ENCODE measurements at places on chromosomes 12 and 14.

DNA sequence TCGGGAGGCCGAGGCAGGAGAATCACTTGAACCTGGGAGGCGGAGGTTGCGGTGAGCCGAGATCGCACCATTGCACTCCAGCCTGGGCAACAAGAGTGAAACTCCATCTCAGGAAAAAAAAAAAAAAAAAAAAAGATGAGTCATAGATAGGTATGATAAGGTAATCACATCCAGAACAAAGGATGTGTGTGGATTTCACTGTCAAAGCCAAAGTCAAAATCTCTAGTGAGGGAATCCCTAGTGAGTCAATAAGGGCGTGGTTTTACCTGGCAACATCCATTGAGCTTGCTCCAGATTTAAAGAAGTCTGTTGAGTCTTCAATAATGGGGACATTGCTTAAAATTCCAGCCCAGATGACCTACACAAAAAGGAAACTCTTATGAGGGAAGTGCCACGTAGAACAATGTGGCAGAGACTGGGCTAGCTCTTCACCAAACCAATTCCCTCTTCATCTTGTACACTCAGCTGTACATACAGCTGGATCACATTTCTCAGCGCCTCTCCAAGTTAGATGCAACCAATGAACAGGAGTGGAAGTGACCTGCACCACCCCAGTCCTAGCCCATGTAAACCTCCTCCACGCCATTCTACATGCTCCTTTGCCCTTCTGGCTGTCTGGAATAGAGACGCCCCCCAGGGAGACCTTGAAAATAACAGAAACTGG is 23.4 kb downstream of the ALDH1L2 start:
- no peak for ATAC-seq

DNA sequence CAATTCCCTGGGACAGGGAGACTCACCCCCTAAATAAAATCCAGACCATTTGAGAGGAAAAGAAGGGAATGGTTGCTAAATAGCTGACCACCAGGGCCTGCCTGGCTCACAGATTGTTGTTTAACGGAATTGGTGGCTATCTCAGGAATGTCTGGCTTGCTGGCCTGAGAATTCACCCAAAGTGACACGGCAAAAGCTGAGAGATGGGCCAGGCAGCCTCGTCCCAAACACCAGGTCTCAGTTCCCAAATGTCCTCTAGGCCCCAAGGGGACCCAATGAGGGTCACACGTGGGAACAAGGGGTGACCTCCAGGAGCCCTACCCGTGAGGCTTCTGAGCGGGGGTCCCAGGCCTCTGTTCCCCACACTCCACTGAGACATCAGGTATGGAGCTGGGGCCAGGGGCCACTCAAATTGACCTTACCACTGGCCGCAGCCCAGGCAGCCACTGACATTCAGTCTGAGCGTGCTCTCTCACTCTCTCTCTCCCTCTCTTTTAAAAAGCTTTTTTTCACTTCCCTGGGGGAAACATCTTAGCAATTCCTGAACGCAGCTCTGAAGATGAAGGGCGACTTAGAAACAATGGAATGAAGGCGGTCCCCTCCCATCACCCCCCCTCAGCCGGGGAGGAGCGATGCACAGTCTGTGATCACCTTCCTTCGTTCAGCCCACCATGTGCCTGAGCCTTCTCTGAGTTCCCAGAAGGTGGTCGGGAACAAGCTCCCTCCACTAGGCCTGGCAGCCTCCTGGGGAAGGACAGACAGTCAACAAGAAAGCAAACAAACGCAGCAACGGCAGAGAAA is 131.2 kb downstream of the SCARB1 start:
- ATAC-seq, result no peak

DNA sequence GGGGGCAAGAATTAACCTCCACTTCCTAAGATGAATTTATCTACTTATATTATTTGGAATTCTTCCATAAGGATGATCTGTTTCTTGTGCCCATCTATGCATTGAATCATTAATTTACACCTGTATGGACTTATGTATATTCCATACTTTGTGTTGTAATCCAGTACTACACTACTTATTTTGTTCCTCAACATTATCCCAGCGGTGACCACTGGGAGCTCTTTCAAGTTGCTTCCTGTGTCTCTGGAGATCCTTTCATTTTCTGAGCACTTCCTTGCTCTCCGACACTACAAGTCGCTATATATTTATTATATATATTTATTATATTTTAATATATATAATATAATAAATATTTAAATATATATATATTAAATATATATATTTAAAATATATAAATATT is 54.9 kb upstream of the SCN8A start:
- ATAC-seq, result no peak

- no peak for ATAC-seq
These were observed 14.6 kb upstream of the NUDT14 start for GRCh38 chr14:105195522-105196264.

GRCh38 chr12:15168026-15168678 is 53.1 kb downstream of the RERG start:
- no peak for ATAC-seq

DNA sequence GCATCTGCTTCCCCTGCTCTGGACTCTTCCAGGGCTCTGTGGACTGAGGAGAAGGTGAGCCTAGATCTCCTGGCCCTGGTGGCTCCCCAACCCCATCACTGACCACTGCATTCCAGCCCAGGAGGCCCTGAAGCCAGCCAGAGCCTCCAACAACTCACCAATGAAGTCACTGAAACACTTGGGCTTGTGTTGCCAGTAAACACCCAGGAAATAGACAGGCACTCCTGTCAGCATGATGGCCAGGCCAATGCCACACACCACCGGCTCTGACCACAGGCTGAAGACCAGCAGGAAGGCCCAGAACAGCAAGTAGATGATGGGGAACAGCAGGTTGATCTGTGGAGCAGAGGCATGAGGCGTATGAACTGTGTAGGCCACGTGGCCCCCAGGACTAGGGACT is 8.8 kb upstream of the CEBPE start:
- no peak for ATAC-seq

GRCh38 chr12:101002696-101003419 is 207.2 kb downstream of the SLC5A8 start:
- no peak for ATAC-seq

DNA sequence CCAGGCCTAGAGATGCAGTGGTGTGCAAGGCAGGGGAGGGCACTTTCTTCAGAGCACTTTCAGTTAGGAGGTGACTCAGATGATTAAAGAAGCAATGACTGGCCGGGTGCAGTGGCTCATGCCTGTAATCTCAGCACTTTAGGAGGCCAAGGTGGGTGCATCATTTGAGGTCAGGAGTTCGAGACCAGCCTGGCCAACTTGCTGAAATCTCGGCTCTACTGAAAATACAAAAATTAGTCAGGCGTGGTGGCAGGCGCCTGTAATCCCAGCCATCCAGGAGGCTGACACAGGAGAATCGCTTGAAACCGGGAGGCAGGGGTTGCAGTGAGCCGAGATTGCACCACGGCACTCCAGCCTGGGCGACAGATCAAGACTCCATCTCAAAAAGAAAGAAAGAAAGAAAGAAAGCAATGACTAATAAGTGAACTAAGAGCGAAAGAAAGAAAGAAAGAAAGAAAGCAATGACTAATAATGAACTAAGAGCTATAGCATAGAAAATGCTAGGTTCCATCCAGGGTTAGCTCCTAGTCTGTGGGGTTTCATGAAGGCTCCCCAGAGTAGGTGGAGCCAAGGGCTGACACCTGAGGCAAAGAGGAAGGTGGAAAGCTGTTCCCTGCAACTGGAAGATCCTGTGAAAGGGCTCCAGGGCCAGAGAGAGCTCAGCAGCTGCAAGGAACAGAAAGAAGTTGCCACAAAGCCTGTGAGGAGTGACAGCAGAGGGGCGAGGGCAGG is 334.5 kb downstream of the CACNA1C start:
- peak; percentile 91 for ATAC-seq

- ATAC-seq, result no peak
These were observed 128.4 kb downstream of the RBM19 start for GRCh38 chr12:113837528-113838296.

- ATAC-seq, result no peak
These were observed 14.3 kb upstream of the KRT73 start for GRCh38 chr12:52632656-52633055.

DNA sequence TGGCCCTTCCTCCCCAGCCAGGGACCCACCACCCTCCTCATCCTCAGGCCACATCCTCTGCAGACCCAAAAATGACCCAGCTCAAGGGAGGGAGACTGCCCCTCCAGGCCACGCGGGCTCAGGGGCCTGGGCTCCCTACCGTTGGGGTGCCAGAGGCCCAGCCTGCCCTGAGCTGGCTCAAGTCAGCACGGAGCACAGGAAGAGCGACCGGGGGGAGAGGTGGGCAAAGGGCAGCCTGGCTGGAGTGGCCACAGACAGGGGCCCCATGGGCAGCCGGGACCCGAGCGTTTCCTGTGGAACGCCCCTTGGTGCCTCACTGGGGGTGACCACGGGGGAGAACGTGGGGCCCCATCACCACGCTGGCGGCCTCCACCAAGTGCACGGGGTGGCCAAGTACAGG is 10.7 kb downstream of the JAG2 start:
- ATAC-seq, result no peak

DNA sequence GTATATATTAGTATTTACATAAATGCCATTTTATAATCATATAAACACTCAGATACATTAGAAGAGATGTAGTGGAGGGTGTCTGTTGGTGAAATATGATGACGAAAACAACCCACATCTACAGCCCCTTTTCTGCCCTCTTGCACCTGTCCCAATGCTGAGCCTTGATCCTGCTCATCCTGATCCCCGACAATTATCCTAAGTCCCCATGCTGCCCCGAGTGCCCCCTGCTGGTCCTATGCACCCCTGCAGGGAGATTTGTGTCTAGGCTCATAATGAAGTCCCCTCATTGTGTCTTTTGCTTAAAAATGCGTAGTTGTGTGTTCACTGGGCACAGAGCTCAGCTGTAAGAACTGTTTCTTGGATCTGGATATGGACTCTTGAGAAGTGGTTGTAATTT is 554.5 kb downstream of the TMEM121 start:
- ATAC-seq, result no peak
